ENCODE measurements at places on chromosomes 16 and 17. TPM values are rescaled to one million over a fixed set of nuclear protein-coding genes. Genes with fewer than 3 reads are reported as not detected.

DNA sequence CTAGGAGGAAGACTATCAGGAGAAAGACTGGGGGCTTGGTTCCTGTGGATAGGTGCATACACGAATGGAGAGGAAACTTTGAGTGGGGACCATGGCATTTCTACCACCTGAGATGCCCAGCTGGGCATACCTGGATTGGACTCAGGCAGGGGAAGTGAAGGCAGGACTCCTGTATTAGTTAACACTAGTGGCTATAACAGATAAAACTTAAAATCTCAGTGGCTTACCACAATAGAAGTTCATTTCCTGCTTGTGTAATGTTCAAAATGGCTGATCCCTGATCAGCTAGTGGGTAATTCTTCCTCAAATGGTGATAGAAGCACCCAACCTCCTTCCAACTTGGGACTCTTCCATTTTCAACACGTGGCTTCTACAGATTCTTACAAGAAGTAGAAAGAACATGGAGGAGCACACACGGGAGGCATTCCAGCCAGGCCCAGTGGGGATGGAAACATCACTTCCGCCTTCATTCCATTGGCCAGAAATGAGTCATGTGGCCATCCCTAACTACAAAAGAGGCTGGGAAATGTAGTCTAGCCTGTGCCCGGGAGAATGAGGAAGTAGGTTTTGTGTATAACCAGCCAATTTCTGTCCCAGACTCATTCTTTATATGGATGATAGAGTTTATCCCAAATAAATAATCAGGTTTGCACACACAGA lies 112.1 kb downstream of the UTP18 start:
- no peak for DNase-seq

GRCh38 chr17:9389111-9389527 lies 186.5 kb downstream of the STX8 start:
- DNase-seq = no peak

DNA sequence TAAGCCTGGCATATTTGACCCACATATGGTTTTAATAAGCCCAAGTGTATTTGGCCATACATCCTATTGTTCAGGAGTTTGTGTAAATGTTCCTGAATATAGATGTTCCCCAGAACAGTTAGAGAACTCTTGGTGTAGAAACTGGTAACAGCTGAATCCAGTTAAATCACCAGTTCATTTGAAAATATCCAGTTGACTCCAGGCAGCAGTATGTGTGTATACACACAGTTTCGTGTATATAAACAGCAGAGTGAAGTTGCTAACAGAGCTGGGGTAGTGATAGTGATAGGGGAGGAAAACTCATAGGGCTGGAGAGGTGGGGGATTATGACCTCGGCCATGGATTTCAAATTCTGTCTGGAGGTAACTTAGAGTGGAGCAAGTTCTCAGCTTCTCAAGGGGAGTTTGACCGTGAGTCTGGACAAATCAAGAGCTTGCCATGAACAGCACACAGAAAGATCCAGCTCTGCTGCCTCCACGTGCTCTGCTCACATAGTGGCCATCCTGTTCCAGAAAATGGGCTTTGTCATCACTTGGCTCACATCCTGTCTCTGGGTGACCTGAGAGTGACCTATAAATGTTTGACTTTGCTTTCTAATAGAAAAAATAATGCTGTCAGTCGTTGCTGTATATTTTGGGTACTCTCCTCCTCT lies 30.6 kb upstream of the MMD start:
- DNase-seq = no peak

DNA sequence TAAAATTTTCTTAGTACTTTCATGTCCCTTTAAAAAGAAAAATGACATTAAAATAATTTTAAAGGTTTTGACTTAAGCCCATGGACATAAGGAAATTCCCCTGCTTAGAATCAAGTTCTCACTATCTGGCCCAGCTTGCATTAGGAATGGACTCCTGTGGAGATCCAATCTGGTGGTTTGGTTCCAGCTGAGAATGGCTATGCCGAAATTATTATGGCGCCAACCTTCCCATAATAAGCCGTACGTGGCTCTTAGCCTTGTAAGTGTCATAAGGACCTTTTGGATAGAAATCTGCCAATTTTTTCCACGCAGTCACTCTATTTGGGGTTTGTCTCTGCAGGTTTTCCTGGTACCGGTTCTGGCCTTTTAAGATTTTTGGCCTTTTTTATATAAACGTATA lies 262.1 kb upstream of the MAF start:
- no peak for DNase-seq

GRCh38 chr16:57091200-57091974 lies 996 bp upstream of the CPNE2 start:
- DNase-seq = no peak

Gene GCSH
- 8.3 TPM for polyA plus RNA-seq

Gene ZNF469
- polyA plus RNA-seq = 0.11 TPM

Gene SCIMP
- 5.9 TPM for polyA plus RNA-seq

All from immature natural killer cell (primary cell).